ENCODE measurements at places on chromosomes 2 and 18.

DNA sequence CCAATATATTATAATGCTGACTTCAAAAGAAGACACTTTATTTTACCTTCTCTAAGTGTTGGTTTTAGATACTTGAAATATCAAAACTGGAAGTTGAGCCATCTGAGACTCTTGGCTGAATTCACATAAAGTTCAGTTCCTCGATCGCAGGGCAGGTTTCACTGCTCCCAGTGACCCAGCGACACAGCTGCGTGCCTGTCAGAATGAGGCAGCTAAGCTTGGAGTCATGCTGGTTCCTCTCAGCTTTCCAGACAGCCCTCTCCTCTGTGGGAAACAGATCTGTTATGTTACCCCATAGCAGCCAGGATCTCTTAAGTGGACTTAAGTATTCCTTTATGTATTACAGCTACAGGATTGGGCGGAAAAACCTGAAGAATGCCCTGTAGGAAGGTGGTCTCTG is 142.8 kb upstream of the ALPP start:
- DNase-seq: peak; percentile 34

GRCh38 chr2:126843081-126843480 is 55.6 kb upstream of the TEX51 start:
- no peak for DNase-seq

DNA sequence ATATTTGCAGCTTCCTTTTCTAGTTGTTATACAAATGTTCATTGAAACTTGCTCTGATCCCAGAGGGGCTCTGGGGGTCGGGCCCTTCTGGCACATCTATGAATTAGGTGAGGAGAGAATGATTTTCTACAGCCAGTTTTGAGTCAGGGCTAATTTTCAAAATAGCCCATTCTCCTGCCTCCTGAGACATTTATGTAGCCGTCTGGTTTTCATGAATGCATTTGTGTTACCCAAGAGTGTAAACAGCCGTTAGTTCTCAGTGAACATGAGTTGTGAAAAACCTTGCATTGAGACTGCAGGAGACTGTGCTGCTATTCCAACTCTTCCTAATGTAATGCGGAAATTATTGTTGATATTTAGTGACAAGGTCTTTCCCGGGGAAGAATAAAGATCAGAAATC is 122.5 kb downstream of the ICOS start:
- DNase-seq: no peak

- DNase-seq: no peak
These were observed 9.7 kb upstream of the CUL3 start for GRCh38 chr2:224594840-224595239.

All from SHP77 (cell line).